Natural killer cell treated with Interleukin-12 subunit alpha and Interleukin-12 subunit beta and Interleukin-15 and Interleukin-18, amount 100 ng/mL, for 72 hours (primary cell): ENCODE measurements at places on chromosomes 2 and 18.
A peak's percentile ranks its signal among the peaks of the same experiment; 100 is the strongest.

- DNase-seq: no peak
Observed at GRCh38 chr2:159199761-159200465, 86.6 kb downstream of the WDSUB1 start.

- no peak for DNase-seq
Observed at GRCh38 chr2:145144131-145144728, 624.3 kb upstream of the ZEB2 start.

DNA sequence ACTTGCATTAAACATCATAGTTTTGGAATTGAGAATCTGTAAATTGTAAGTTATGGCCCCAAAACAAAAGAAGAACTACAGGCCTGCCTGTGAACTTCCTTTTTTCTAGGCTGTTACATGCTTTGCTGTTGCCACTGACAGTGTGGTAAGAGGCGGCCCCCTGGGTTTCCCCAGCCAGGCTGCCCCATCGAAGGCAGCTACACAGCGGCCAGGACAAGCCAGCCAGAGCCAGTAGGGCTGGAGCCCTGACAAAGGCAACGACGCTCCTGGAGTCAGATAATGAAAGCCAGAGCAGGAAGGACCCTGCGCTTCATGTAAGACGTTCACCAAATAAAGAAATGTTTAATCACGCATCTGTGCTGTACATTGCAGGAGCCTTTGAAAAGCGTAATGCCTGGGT lies 55.0 kb downstream of the ANKRD44 start:
- DNase-seq: peak; percentile 95

DNA sequence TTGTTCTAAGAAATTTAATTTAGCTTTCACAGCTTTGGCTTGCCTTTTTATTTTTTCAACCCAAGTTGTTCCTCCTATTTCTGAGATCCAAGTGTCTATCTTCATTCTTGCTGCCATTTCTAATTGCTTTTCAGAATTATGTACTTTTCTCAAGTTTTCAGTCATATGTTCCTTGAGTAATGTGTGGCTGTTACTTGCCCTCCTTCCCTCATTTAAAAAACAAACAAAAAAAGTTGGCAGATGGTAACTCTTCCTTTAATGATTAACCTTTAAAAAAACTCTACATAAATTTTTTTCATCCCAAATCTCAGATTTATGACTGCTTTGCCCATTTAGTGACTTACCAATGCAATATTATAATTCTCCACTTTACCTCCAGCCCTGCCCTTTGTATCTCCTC lies 131.3 kb downstream of the GALNT3 start:
- no peak for DNase-seq

DNA sequence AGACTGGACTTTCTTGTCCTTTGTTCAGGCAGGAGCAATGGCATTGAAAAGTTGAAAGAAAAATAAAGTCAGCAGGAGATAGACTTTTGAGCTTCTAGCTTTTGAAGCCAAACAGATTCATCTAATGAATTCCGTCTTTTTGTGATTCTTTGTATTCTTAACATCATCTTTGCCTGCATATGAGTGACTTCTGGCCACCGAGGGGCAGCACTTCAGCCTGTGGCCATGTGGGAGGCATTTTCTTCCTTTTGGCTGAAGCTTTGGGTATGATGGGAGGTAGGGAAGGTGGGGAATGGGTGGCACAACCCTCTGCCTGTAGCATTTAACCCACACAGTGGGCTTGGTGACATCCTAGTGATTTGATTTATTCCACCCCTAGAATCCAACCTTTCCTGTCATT lies 220.6 kb downstream of the SETBP1 start:
- DNase-seq: no peak

GRCh38 chr18:70907673-70908072 lies 618.8 kb downstream of the SOCS6 start:
- no peak for DNase-seq

DNA sequence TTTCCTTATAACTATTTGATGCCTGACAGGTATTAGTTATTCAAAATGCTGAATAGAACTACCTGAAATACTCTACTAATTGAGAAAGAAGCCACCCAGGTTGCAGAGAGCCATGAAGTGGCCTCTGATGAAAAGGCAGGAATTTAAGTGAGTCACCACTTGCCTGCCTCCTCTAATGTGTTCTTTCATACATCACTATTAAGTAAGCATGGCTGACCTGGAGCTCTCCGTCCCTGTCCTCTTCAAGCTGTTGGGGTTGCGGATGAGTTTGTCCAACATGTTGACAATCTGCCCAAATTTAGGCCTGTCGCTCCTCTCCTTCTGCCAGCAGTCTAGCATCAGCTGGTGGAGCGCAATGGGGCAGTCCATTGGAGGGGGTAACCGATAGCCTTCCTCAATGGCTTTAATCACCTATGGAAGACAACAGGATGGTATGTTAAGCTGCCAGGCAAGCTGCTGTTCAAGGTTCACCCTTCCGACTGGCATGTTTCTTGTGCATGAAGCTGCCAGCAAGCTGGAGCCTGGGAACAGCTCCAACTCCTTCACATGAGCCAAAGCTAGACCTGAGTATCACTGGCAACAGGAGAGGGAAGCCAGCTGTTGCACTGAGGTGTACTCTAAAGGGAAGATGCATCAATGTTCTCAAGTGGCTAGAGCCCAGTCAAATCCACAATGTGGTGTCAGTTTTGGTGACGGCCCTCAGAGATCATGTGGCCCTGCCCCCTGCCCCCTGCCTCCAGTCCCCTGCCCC lies 142.2 kb downstream of the EPHA4 start:
- no peak for DNase-seq

DNA sequence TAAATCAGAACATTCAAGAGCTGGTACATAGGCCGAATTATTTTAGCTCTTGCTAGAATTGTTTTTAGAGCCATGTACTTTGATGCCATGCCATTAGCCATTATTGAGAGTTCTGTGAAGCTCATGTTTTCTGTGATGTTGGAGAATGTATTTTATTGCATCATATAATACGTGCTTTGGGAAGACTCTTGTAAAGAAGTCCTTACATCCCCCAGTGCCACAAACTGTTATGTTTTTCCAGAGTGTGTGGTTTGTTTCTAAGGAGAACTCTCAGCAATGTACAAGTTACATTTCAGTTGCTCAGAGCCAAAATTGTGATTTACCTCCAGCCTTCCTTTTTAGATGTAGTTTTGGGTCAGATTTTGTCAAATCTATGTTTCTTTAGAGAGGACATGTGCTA lies 148.6 kb downstream of the HAUS1 start:
- DNase-seq: no peak

DNA sequence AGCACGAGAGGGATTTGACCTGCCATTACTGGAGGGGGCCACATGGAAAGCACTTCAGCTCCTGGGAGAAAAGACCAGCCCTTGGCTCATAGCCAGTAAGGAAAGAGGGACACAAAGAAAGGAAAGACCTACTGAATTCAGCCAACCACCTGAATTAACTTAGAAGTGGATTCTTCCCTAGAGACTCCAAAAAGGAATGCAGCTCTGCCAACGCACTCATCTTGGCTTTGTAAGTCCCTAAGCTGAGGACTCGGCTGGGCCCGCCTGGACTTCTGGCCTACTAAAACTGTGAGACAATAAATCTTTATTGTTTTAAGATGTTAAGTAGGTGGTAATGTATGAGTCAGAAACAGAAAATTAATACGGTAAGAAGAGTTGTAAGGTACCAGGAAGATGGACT lies 11.5 kb downstream of the ATF2 start:
- no peak for DNase-seq

GRCh38 chr18:63098018-63098981 lies 221.3 kb downstream of the BCL2 start:
- no peak for DNase-seq

DNA sequence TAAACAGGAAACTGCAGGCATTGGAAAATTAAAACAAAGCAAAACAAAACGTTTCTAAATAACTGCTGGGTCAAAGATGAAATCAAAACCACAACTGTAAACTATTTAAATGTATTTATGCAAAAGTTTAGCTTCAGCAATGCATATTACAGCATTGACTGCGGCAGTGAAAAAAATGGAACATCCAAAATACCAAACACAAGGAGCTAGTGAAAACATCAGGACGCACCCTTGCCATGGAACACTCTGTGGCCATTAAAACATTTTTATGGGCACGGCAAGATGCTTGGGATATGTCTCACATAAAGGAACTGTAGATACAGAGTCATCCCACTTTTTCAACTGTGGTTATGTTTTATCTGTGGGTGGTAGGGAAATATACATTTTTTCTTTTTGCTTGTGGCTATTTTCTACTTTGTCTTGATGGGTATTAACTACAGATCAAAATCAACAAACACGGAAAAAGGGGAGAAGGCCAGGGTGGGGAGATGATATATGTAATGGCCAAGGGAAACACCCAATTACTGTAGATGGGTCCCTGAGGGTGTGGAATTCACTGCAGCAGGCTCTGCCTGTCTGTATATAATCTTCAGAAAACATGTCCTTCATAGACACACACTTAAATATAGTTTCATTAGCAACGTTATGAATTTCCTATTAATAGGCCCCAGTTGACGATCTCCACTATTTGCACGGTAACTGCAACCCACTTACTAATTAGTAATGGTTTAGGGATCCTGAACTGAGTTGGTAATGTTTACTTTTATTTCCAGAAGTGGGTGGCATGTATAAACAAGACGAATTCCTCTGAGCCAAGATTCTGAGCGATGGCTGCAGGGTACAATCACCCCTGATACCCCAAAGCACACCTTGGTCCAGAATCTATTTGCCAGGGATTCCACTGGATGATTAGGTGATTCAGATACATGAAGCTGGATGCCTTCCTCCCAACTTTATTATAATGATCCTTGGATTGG lies 110.5 kb downstream of the ACKR3 start:
- DNase-seq: no peak

GRCh38 chr2:48315896-48316194 lies 214.1 kb upstream of the STON1 start:
- no peak for DNase-seq

- DNase-seq: no peak
Observed at GRCh38 chr18:8635087-8635486, 25.9 kb downstream of the RAB12 start.

DNA sequence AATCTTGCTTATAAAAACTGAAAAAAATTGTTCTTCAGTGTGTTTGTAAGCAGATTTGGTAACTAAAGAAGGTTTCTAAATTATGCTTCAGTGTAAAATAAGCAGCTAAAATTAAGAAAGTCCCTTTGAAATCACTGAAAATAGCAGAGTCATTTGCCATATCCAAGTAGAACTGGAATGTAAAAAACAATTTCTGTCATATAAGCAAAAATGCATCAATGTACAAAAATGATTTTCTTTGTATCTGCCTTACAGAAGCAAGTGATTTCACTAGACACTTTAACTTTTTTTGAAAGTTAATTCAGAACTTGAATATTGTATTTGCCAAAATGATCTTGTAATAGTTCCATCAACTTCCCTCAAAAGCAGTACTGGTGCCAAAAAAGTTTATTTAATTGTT lies 121.7 kb upstream of the CD226 start:
- no peak for DNase-seq

DNA sequence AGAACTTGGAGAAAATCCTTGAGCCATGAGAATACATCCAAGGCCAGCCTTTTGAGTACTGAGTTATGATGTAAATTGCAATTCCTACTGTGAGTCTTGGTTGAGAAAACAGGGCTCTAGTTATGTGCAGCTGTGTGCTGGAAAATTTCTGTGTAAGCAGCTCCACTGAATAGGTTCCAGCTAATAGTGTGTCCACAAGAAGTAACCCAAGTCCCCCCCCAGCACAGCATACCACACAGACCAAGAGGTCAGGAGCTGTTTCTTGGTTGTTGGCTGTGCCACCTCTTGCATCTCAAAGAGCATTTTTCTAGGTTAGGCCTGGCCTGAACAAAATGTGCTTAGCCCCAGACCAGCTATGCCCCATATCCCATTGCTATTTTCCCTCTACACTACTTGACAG lies 36.8 kb upstream of the APCDD1 start:
- DNase-seq: no peak

GRCh38 chr2:100857341-100857740 lies 37.4 kb downstream of the NPAS2 start:
- no peak for DNase-seq

DNA sequence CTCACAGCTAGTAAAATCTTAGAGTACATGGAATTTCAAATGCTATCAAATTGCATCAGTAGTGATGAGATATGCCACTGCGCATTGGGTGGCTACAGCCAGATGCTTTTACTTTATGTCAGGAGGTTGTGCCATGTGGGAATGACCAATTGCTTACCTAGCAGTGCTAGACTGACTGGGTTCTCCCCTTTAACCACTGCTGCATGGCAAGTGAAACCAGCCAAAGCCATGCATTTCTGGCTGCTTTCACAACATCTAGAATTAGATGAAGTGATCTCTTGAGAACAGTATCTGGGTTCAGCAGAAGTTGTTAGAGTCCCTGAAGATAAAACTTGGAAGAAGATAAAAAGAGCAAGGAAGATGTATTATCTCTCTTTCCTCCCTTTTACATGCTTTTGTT lies 1174.2 kb upstream of the CDH2 start:
- DNase-seq: no peak

GRCh38 chr2:27747827-27748352 lies 23.6 kb upstream of the MRPL33 start:
- DNase-seq: no peak

DNA sequence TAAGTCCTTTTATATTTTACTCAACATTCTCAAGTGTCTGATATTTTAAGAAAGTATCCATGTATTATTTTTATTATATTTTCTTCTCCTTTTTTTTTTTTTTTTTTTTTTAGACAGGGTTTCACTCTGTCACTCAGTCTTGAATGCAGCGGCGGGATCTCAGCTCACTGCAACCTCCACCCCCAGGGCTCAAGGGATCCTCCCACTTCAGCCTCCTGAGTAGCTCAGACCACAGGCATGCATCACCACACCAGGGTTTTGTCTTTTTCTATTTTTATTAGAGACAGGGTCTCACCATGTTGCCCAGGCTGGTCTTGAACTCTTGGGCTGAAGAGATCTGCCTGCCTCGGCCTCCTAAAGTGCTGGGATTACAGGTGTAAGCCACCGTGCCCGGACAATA lies 212.1 kb downstream of the TCF4 start:
- no peak for DNase-seq

DNA sequence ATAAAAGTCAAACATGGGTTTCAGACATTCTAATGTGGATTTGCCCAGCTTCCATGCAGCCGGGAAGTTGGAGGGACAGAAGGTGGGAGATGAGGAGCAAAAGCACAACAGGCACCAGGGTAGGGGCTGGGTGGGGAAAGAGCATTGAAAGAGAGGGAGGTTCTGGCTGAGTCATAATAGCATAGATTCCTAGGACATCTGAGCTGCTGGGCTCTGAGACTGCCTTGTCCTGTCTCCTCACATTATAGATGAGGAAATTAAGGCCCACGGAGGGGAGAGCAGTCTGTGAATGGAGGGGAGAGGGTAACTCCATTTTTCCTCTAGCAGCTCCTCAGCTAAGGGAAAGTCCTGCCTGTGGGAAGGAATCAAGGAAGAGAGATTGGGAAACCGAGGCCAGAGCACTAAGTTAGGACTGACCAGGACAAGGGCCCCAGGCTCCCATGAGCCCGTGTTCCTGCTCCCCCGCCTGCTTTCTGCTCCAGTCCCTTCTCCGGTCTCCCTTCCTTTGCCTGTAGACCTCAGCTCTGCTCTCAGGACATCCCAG lies 26.2 kb downstream of the SH2D6 start:
- DNase-seq: no peak

GRCh38 chr18:50045126-50045525 lies 149.8 kb downstream of the MYO5B start:
- DNase-seq: no peak

GRCh38 chr2:223460209-223460608 lies 142.0 kb downstream of the SCG2 start:
- no peak for DNase-seq
